ENCODE measurements at places on chromosomes 11 and 22. TPM values are rescaled to one million over a fixed set of nuclear protein-coding genes. Genes with fewer than 3 reads are reported as not detected.

DNA sequence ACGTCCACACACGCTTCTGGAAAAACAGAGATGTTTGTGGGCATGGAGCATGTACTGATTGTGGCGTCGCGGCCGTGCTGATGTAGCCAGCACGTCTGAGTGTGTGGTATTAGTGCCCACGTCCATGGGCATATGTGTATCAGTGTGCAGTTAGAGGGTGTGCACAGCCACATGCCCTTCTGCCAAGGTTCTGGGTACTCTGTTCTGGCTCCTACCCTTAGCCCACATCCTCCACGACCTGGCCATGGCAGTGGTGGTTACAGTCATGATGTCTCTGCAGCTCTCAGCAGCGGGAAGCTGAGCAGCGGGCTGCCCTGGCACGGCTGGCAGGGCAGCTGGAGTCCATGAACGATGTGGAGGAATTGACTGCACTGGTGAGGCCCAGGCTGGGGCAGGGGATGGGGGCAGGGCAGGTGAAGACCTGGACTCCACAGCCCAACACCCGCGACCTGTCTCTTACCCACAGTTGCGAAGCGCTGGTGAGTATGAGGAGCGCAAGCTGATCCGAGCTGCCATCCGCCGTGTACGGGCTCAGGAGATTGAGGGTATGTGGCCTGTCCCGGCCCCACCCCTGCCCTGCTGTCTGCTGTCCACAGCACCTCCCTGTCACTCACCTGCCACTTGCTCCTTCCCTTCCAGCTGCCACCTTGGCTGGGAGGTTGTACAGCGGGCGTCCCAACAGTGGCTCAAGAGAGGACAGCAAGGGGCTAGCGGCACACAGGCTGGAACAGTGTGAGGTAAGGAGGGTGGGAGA is 7.3 kb downstream of the SMTN start:
- no peak for DNase-seq

Gene MS4A4E
- total RNA-seq: not detected

Gene GNG3
- total RNA-seq: 0.17 TPM

DNA sequence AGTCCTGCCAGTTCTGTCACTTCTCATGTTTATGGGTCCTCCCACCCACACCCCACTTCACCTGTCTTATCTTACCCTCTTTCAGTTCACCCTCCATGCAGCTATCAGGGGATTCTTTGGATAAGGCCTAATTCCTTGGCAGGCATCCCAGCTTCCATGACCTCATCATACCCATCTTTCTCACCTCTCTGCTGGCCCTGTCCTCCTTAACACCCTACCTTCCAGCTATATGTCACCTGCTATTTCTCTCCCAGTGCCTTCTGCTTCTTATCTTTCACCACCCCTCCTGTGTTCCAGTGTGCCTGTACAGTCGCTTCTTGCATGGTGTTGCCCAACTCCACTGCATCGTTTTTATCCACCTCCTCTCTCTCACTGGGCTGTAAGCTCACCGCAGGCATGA is 28.3 kb downstream of the SNU13 start:
- no peak for DNase-seq

- DNase-seq: peak; percentile 62
Measured at GRCh38 chr11:133834682-133835592, 10.4 kb downstream of the SPATA19 start.

Gene PPME1
- 35.8 TPM for total RNA-seq

DNA sequence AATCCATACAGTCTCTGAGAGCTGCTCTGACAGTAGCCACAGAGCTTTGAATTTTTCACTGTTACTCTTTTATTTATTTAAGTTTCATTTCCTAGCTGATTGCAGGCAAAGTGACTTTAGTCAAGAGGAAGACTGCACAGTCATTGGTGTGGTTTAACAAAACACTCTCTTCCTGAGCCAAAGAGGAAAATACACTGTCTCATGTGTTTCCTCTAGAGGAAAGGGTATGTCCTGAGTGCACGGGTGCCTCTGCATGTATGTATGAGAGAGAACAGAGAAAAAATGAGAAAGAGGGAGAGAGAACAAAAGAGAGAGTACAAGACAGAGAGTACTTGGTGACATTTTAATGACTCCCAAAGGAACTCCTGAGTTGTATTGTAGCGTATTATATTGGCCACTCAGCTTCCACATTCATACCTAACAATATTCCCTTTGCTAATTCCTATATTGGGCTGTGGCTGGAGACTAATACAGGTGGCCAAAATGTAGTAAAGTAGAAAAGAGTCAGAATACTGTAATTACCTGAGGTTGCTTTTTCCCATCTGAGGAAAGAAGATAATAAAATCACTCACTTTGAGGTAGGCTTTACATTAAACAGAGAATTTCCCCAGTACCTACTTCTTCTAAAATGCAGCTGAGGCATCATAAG is at the start of gene OR4D9:
Gene OR4D9 (plus strand): TSS at position 599 of the 649 bp plus-strand sequence. CDS start 3,374 bp downstream, outside the sequence.
- DNase-seq: no peak

DNA sequence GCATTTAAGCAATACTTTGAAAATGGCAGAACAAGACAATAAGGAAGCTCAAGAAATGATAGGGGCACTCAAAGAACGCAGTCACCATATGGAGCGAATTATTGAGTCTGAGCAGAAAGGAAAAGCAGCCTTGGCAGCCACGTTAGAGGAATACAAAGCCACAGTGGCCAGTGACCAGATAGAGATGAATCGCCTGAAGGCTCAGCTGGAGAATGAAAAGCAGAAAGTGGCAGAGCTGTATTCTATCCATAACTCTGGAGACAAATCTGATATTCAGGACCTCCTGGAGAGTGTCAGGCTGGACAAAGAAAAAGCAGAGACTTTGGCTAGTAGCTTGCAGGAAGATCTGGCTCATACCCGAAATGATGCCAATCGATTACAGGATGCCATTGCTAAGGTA is 51.9 kb downstream of the SPECC1L start:
- no peak for DNase-seq

Gene TRIM29
- not detected for total RNA-seq

DNA sequence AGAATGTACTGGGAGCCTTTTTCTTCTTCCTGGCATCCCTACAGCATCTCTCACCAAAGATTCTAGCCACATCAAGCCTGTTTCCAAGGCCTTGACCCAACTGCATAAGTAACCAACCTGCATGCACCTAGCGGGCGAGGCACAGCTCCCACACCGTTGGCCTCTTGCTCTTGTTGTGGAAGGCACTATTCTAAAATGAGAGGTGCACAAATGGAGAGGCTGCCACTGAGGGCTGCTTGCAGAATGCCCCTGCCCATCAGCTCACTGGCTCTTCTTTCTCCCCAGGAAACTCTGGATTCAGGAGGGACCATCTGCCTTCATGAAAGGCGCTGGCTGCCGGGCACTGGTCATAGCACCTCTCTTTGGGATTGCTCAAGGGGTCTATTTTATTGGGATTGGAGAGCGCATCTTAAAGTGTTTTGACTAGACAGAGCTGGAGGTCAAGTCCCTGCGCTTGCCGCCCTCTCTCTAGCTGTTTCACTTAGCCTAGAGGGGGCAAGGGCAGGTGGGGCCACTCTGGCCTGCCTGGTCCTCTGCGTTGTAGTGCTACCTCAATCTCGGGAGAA is 26.6 kb downstream of the SLC25A18 start:
- DNase-seq: no peak

- no peak for DNase-seq
Measured at GRCh38 chr11:38950867-38951266, 2352.8 kb upstream of the RAG2 start.

GRCh38 chr11:41134971-41135370 is 324.5 kb downstream of the LRRC4C start:
- DNase-seq: no peak

- no peak for DNase-seq
Measured at GRCh38 chr22:17369439-17370025, at the start of gene CECR2. Gene CECR2, plus strand, starts transcription at chr22:17369460. Its CDS starts 324 bp downstream, at chr22:17369784.

DNA sequence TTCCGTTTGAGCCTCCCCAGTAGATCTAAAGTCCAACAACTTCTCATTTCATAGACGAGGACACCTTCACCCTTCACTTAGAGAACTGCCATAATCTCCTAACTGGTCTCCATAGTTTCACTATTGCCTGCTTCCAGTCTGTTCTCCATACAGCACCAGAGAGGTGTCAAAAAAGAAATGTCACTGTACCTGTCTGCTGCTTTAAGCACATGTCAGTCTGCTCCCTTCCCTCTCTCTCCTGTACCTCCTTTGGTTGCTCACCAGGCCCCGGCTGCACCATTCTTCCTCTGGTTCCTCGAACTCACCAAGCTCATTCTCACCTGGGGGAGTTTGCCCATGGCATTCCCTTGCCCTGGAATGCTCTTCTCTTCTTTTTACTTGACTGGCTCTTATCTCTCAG is 75.8 kb downstream of the NAV2 start:
- DNase-seq: no peak

- no peak for DNase-seq
Measured at GRCh38 chr11:38718049-38718448, 2120.0 kb upstream of the RAG2 start.

Gene E2F8
- total RNA-seq: 1.2 TPM

DNA sequence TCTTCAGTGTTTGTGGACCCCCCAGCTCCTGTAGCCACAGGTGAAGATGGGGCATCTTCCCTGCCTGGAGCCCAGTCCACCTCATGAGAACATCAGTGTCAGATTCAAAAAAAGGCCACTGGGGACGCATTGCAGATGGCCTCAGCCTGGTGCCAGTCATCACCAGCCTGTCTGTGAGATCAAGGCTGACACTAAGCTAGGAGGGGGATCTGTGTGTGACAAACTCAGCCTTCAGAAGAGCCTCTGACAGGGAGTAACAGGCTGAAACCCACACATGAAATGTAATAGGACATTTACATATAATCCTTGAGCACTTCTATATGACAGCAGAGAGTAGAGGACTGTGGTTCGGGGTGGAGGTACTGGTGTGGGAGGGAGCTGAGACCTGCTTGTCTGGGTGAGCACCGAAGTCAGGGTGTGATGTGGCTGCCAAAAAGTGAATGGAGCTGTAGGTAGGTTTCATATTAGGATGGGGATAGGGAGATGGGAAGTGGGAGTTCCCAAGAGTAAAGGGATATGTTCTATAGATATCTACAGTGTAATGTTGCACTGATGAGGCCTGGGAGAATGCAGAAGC is 20.5 kb upstream of the CCDC134 start:
- no peak for DNase-seq

GRCh38 chr11:34978236-34979191 is 62.1 kb downstream of the PDHX start:
- no peak for DNase-seq

DNA sequence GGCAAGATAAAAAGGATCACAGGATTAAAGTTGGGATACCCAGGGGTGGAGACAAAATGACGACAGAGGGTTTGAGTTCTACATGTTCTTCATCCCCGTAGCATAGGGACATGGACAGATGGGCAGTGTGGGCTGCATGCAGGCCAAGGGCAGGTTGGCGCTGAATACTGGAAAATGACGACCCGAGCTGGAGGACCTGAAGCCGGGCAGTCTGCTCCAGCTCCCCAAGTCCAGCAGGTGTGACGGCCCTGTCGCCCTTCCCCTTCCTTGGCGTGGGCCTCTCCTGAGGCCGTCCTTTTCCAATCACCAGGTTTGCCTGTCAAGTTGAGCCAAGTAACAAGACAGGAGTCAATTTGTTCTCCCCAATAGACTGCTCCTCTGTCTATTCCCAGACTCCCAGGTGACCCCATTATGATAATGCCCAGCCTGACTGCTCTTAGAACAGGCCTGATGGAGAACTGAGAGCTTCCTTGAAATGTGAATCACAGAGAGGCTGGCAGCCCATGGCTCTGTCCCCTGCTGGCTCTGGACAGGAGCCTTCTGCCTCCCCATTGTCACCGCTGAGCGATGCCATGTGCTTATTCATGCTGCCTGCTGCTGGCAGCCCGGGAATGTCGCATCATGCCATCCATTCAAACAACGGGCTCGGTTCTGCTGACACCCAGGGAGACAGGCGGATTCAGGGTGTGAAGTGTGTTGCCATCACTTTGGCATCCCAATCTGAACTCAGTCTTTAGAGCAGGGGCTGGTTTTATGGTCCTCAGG is 392.1 kb downstream of the NTM start:
- DNase-seq: no peak

DNA sequence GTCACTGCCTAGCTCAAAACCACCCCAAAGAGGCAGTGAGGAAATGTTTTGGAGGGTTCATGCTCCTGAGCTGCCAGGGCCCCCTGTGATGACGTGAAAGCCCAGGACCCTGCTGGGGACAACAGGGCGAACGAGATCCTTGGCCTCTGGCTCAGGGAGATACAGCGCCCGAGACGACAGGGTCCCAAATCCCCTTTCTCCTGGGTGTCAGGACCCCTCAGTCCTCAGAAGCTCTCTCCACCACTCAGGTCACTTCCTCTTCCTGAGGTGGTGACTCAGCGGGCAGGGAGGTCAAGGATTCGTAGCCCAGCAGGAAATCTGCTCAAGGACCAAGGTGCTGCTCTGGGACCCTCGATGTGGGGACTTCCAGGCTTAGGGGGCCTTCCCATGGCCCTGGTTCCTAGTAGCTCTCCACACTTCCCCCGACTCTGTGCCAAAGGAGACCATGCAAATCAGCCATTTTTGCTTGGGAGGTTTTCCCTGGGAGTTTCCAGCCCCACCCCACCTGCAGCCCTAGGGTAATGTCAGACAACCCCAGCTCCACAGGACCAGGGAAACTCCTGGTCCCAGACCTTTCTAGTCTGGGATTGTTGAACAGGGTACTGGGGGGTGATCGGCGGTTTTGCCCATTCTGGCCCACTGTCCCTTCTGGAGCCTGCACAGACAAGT is 12.8 kb downstream of the BCL9L start:
- DNase-seq: no peak

Gene SLC22A25
- total RNA-seq: not detected

Gene SGSM1
- total RNA-seq: 0.26 TPM

Gene OR8D1
- total RNA-seq: not detected

GRCh38 chr11:123193742-123194141 is 1.3 kb downstream of the CLMP start:
- DNase-seq: no peak

Gene SWAP70
- total RNA-seq: 5.9 TPM

DNA sequence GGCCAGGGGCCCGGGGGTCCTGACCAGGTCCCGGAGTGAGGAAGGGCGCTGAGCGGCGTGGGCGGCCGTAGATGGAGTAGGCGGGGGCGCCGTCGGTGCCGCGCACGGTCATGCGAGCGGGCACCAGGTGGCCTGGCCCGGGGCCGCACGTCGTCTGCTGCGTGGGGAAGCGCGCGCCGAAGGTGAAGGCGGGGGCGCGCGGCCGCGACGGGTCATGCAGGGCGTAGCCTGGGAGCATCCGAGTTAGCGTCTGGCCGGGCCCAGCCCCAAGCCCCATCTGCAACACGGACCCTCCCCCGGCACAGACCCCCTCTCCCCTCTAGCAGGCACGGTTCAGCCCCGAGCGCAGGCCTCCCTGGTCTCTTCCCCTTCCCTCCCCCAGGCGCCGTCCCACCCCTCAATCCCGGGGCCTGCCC is 1.7 kb upstream of the TYMP start:
- no peak for DNase-seq

- no peak for DNase-seq
Measured at GRCh38 chr22:44133901-44134571, 46.7 kb upstream of the PARVG start.

Data from NCI-H460 (cell line).